ENCODE measurements at places on chromosomes 3 and 15.

GRCh38 chr3:114005481-114005880 lies 50.8 kb downstream of the CCDC191 start:
- no peak for DNase-seq

- DNase-seq, result no peak
Measured at GRCh38 chr15:76961268-76962011, 29.9 kb downstream of the RCN2 start.

DNA sequence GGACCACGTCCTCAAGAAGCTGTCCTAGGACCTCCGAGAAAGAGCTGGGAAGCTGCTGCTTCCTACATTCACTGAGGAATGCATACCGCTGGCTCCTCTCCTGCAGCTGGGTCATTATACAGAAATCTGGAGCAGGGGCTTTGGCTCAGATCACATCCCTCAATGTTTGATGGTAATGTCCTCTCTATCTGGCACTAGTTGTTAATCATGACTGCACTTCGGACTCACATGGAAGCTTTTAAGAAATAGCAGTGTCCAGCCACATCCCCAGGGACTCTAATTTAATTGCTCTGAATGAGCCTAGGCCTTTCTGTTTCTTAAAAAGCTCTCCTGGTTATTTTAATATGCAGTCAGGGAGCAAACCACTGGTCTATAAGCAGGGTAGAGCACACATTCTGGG lies 25.7 kb upstream of the MYRIP start:
- no peak for DNase-seq

- DNase-seq, result no peak
Measured at GRCh38 chr15:35934383-35935049, 388.6 kb upstream of the DPH6 start.

All from NCI-H82 (cell line).